Neural crest cell (in vitro differentiated cells): ENCODE measurements at places on chromosomes 5 and 9.

- no peak for DNase-seq
Measured at GRCh38 chr5:143481697-143482531, 78.4 kb upstream of the NR3C1 start.

- DNase-seq, result no peak
Measured at GRCh38 chr5:39825301-39825700, 400.5 kb upstream of the DAB2 start.

DNA sequence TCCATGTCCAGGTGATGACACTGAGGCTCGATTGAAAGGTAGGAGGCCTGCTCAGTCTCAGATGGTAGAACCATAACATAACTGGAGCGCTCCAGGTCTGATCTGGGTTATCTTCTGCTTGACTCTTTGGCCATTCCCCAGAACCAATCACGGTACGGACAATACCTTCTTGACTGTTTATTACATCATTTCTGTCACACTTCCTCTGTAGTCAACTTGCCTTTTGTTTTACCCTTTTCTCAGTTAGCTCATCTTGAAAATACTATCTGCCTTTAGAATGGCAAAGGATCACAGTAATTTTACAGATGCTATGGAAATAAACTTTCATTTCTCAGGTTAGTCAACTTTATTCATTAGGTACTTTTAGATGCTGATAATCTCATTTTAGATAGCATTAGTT lies 22.4 kb downstream of the GLRA1 start:
- no peak for DNase-seq

DNA sequence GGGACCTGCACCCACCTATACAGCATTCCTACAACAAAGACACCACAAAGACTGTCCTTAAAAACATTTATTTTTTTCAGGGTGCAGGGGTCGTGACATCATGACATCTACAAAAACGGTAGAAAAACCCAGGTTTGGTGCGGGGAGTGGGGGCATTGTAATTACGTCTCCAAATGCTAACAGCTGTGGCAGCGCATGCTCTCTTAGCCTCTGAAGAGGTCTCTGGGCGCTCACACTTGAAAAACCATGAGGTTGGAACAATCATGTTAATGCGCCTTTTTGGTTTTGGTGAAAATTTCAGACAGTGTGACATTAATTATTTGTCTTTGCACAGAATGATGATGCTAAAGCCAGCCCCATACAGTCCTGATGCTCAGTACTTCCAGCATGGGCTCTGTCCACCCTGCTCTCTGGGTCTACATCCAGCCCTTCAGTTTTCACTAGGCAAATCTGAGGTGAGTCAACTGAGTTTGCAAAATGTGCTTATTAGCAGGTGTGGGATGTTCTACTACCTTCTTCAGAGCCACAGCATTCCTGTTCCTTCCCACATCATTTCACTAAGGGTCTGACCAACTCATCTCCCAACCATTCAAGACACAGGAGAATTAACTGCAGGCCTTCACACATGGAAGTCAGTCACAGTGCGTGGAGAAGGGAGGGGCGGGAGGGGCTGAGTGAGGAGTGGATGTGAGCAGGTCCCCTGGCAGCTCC lies 14.1 kb downstream of the ALDH1B1 start:
- DNase-seq, result no peak

GRCh38 chr5:905139-905642 lies 12.5 kb downstream of the TRIP13 start:
- no peak for DNase-seq

DNA sequence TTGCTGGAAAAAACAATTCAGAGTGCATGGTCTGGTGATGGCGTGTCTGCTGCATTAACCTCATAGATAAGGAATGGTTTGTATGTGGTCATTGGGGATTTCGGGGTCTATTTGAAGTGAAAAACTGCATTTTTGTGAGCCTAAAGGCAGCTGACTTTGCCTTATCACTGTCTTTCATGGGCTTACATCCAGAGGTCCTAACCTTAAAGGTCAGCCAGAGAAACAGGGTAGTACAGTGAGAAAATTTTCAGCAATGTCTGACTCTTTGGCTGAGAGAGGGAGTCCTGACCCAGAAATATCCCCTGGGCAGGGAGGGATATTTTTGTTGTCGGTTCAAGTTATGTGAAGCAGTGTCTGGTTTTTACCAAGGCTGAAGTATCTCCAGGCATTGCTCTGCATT lies 5.7 kb downstream of the PCSK5 start:
- DNase-seq, result no peak

DNA sequence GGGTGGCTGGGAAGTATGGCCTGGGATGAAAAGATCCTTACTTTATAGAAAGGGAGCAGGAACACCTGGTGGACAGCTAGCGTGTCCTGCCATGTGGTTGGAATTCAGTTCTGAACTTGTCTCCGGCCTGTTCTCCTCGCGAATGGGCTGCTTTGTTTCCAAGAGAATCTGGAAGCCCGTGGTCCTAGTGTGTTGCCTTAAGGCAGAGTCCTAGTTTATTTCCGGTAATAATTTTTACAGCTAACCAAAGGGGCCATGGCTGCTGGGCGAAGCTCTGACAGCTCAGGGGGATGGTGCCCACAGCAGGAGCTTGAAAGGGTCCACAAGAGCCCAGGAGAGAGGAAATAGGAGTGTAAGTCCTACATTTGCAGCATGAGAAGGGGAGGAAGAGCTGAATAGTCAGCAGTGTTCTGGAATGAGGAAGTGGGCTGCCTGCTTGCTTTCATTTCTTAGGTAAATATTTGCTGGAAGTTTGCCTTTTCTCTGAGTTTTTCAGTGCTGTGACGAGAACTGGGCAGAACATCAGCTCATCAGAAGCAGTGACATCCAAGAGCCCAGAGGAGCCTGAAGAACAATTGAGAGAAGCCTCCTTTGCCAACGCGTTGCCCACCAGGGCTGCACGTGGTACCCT lies 13.1 kb upstream of the IGFBPL1 start:
- no peak for DNase-seq

- no peak for DNase-seq
Measured at GRCh38 chr5:8288334-8288733, 419.4 kb downstream of the MTRR start.

DNA sequence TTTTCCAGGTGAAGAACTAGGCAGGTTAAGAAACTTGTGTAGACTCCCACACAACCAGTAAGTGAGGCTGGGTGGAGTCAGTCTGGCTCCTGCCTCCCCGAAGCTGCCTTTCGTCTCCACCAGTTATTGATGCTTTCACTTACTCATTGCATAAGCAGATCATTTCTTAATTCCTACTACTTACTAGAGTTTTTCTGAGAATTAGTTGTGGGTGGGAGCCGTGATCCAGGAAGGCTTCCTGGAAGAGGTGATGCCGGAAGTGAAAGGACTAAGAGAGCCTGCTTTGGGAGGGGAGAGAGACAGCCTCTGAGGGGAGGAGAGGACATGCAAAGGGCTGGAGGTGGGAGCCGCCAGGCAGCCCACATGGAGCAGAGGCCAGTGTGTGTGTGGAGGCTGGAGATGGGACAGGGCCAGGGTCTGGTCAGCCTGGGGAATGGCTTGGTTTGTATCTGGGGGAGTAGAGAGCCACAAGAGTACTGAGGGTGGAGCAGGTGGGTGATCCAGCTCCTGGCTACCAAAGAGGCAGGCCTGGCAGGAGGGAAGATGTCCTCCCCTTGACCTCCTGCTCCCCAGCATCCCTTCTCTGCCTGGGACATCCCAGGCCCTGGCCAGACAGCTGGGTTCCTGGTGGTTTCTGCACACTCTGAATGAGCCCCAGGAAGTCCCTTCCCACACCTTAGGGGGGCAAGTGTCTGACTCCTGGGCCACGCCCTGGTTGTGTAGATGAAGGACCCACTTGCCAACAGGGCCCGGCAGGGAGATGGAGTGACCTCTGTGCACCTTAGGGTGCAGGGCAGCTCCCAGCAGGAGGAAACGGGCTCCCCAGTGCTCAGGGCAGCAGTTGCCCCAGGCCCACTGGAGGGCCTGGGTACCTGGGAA lies 12.2 kb upstream of the CARD19 start:
- DNase-seq, result no peak

- no peak for DNase-seq
Measured at GRCh38 chr5:6401410-6401809, 23.1 kb upstream of the MED10 start.

GRCh38 chr9:136858452-136858843 lies 6.3 kb downstream of the MAMDC4 start:
- no peak for DNase-seq

DNA sequence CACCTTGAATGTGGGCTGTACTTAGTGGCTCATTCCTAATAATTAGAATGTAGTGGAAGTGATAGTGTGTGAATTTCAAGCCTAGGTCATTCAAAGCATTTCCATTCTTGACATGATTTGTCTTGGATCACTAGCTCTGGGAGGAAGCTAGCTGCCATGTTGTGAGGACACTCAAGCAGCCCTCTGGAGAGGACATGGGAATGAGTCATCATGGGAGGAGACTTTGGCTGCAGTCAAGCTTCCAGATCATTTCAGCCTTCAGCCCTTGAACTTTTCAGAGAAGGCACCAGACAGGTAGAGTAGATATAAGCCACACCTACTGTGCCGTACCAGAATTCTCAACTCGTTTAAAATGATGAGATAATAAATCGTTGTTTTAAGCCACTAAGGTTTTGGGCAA lies 506.9 kb downstream of the ZNF608 start:
- DNase-seq, result no peak

GRCh38 chr5:163424836-163425235 lies 12.6 kb upstream of the CCNG1 start:
- no peak for DNase-seq

DNA sequence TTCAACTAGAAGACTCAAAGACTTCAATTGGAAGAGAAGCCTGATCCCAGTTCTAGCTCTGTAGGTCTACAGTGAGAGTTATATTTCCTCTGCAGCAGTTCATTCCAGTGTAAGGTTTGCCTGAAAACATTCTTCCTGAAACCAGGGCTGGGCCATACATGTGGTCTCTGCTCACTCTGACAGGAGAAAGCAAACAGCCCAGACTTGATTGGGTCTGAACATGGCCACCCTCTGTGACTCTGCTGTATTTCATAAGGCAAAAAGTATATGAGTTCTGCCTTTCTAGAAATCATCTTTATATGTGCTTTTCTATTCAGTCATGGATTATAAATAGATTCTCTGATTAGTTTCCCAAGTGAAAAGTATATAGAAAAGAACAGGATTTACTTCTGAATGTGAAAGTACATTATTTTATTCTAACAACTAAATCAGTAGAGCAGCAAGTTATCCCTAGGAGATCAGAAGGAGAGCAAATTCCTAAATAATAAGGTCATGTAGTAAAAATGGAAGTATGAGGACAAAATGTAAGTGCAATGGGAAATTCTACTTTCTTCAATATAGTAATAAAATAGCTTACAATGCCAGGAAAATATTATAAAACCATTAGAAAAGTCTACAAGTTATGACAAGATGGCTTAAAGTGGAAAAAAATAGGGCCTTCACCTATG lies 144.3 kb downstream of the EFNA5 start:
- DNase-seq, result no peak

- DNase-seq, result no peak
Measured at GRCh38 chr9:99567436-99567835, 254.2 kb upstream of the NR4A3 start.

DNA sequence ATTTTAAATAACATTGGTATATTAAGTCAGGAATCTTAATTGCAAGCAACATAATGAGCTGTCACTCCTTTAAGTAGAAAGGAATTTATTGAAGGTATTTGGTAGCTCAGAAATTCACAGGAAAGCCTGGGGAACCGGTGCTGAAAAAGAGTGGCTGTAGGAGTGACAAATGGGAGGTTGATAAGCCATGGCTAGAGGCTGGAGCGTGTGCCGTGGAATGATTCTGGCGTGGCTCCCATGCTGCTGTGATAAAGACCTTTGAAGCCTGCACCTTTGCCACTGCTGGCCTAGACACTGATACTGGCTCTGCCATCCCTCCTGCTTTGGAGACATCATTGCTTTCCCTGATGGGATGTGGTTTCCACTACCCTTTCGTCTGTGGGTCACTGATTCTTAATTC lies 65.7 kb upstream of the ATG10 start:
- DNase-seq, result no peak

GRCh38 chr5:113212244-113212920 lies 222.4 kb downstream of the TSSK1B start:
- no peak for DNase-seq

- no peak for DNase-seq
Measured at GRCh38 chr5:42494414-42494813, 71.2 kb downstream of the GHR start.

DNA sequence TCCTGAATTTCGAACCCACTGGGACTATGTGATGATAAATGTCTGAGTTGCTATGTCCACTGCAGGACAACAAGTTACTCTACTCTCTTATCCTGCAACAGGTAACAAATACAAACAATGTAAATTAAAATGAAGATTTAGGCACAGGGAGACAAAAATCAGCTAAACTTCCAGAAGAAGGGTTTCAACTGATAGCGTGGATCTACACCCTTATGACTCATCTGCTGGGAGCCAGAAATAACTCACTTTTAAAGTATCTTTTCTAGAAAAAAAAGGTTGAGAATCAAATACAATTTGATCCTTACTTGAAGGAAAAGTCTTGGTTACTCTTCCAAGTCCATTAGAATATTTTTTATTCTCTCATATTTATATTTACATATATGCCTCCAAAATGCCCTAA lies 21.4 kb downstream of the PJA2 start:
- DNase-seq, result no peak

- DNase-seq, result no peak
Measured at GRCh38 chr9:134972140-134972539, 54.4 kb upstream of the FCN1 start.

- no peak for DNase-seq
Measured at GRCh38 chr5:42851481-42851880, 39.8 kb upstream of the SELENOP start.

GRCh38 chr5:82622205-82622604 lies 344.1 kb upstream of the RPS23 start:
- DNase-seq, result no peak

GRCh38 chr5:155293605-155294178 lies 280.1 kb downstream of the KIF4B start:
- no peak for DNase-seq

GRCh38 chr5:156427315-156427714 lies 100.4 kb downstream of the SGCD start:
- no peak for DNase-seq

DNA sequence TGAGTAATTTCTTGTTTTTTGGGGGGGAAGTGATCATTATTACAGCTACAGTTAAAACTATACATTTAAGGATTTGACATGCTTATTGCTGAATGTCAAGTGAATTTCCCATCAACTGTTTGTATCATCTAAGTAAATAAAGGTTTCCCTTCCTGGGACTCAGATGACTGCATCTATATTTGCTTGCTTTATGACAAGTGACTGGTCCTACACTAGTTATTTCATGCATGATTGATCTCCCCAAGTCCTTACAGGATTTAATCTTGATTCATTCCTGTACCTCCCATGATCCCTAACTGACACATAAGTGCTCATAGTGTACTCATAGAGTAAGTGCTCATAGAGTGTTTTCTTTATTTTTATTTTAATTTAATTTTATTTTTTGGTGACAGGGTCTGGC lies 2.8 kb downstream of the TXNDC8 start:
- DNase-seq, result no peak
